AG09309 (cell line): ENCODE measurements at places on chromosomes 6 and 20.

DNA sequence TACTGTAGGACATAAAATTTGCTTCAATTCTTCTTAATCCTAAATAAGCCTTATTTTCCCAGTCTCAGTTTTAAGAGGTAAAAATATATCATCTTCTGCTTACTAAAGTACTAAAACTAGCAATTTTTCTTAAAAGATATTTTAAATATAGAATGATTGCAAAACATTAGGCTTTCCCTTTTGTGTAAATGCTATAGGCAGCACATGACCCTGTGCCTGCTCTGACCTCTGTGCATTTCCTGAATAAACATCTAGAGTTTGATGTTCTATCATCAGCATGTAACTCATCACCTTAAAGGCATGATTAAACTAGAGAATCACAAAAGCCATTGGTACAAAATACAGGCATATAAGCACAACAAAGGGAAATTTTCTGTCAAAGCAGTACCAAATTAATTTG, 422.7 kb downstream of the TFAP2B start:
- no peak for DNase-seq

GRCh38 chr20:46546936-46547335, 3.5 kb downstream of the OCSTAMP start:
- DNase-seq: no peak

GRCh38 chr20:7155794-7156193, 388.3 kb downstream of the BMP2 start:
- DNase-seq: no peak

DNA sequence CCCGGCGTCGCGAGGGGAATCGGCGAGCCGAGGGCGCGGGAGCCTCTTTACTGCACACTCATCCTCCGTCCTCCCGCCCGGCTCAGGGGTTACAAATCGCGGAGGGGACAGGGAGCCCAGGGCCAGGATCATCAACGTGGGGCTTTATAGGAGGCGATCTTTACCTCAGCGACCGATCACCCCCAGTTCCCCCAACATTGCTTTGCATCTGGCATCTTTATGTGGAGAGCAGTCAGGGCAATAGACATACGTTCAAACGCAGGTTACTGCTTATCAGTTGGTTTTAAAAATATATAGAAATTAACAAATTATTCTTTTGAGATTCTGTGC, 634 bp downstream of the HSF2 start:
- DNase-seq: no peak

- no peak for DNase-seq
These were observed 7.4 kb downstream of the BCAS4 start for GRCh38 chr20:50802289-50802688.

DNA sequence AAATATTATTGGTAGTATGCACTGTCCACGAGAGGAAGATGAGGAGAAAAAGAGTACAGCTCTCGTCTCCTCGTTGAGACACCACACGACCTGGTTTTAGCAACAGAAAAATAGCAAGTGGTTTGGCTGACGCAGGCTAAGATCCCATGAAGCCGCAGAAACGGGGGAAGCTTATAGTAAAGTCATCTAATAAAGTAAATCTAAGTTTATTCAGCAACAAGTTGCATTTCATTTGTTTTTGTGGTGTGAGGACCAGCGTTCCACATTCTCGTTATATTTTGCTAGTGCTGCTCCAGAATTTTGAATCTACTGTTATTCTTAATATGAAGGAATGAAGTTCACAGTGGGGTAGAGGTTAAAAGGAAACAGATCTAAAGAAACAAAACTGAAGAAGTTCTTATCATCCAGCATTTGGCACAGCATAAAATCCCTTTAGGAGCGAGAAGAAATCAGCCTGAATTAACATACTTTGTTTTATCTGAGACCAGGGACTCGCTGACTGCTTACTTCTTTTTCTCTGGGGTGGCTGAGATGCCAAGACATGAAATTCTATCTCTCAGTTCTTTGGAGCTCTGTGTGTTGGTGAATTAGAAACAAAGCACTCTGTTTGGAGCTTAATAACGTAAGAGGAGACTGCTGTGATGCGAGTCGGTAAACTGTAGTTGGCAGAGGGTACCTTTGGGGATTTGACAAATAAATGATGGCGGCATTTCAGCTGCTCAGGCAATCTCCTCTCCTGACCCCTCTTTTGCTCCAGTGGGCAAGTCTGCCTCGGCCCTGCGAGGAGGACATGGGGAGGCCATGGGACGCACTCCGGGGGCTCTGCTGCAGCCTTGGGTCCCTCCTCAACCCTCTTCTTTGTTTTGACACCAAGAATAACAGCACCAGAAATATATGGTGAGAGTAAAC, 24.9 kb upstream of the IRF4 start:
- DNase-seq: no peak

DNA sequence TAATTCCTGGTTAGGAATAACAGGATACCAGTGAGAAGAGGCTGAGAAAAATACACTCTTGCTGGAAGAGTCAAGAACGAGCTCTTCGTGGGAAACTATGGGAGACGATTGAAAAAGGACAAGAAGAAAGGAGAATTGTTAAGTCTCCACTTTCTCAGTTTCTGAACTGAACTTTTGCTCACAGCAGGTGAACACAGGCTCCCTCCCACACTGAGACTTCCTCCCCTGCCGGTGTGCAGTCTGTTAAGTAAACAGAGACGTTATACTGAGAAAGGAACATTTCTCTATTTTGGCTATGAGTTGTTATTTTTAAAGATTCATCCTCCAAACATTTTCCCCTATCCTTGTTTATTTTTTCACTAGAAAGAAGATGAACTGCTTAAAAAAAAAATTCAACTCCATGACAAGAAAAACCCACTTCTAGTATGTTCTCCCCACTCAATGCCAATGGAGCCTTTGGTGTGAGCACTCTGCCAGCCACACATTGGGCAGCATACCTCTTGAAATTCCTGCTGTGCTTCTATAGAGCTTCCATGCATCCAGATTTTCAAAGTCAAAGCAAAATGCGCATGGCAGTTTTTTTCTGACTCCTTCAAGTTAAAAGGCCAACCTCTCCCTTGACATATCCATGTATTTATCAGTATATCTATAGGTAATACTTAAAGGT, 250.5 kb downstream of the ESR1 start:
- DNase-seq: no peak

DNA sequence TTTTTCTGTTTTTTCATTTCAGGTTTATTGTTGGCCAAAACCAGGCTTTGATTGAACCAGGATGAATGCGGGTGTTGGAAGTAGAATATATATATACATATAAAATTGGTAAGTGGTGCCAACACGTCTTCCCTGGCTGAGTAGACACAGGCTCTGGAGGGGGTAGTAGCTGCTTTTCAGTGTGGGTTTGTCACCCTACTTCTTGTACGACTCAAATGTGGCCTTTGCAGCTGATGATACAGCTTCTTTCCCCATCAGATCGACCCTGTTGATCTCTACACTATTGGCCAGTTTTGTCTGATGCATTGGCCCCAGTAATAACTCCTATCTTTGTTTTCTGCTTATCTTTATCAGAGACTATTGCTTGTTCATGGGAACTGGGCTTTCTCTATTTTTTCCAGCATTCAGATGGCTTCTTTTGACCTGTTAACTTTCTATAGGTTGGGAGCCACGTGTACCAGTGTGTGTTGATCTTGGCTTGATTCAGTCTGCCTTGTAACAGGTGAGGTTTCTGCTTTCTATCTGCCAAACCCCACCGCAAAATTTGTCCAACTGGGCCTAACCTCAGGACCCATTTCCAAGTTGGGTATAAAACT, 2.7 kb upstream of the ZNFX1 start:
- no peak for DNase-seq

DNA sequence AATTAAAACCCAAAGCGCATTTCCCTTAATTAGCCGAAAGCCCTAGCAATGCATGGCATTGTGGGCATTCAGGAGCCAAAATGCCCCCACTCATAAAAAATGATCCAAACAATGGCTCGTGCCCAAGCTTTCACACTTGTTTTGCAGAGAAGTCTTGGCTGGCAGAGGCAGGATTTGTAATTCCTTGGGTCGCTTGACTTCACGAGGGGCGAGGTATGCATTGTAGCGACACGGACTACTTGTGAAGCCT, 613 bp upstream of the SASH1 start:
- DNase-seq: no peak

DNA sequence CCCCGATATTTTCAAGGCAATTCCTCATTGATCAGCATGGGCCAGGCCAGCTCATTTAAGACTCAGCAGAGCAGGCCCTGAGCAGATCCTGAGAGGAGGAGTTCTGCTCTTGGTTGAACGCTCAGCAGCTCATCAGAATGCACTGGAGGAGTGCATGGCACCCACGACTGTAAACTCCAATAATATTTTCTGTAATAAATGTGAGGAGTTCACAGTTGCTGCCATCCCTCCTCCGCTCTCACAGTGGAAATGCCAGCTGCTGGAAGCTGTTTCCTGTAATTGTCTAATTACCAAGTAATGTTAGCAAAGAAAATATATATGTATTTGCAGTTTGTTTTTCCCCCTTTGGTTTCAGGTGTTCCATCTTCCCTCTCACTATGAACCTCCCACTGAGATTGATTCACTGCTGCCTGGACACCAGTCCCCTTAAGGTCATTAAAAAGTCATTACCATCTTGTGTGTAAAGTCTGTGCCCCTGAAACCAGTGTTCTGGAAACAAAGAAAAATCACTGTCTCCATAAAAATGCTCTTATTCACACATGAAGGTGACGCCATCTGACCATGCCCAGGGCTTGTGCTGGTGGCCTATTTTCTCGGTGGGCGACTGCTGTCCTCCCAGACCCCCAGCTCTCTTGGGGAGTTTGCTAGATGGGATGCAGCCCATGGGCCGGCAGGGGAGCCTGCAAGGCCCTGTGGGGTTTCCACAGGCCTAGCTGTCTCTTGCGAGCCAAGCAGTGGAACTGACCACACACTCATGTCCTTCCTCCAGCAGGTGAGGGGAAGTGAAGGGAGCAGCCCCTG, 374.2 kb downstream of the ZFAND3 start:
- no peak for DNase-seq

DNA sequence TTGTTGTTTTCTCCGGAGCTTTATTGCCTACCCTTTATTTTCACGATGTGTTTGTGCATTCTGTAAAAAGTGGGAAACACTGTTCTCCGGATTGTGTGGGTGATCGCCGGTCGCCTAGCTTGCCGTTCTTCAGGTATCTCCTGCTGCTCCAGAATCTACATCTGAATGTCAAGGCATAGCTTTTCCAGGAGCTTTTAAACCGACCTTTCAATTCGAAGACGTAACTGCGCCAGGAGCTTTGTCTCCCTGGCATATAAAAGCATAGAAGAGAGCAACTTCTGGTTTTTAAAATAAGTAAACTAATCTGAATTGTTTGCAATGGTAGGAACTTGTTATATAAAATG, 96.0 kb downstream of the HFE start:
- DNase-seq: no peak

- no peak for DNase-seq
These were observed 164.0 kb upstream of the AGPAT4 start for GRCh38 chr6:161437851-161438250.

DNA sequence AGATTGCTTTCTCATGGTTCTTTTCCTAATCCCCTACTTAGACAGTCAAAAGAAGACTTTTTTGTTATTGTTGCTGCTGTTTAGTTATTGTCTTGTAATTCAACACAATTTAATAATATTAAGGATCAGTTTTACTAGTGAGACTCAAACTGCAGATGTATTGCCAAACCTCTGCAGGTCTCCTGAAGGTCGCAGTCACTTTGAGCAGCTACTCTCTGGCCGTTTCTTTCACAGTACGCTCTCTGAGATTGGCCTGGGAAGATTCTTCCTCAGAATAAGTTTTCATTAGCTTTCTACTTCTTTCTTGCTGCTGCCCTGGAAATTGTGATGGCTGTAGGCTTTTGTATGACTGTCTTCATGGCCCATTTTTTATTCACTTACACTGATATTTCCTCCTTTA, 930.8 kb downstream of the QKI start:
- no peak for DNase-seq
